ENCODE measurements at places on chromosomes 1 and 21.

DNA sequence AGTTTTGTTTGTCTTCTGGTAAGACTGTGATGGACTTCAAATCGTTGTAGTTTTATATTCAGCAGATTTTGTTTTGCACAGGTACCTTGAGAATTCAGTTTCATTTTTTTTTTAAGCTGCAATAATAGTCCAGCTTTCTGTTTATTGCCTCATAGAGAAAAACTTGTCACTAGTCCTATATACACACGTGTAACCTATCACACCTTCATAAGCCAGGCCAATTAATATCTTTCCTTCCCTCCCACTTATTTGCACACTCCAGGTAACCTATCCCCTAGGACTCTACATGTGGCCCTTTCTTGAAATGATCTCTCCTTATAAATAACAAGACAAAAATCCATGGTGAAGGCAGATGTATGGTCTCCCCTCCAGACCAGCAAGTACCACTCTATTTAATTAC is 62.4 kb downstream of the SLC22A15 start:
- no peak for DNase-seq

GRCh38 chr1:5264476-5264875 is 610.1 kb downstream of the AJAP1 start:
- DNase-seq: no peak

GRCh38 chr1:214028649-214029406 is 41.1 kb downstream of the PROX1 start:
- DNase-seq: no peak

- DNase-seq: no peak
Measured at GRCh38 chr1:86573763-86574484, 27.0 kb downstream of the CLCA4 start.

DNA sequence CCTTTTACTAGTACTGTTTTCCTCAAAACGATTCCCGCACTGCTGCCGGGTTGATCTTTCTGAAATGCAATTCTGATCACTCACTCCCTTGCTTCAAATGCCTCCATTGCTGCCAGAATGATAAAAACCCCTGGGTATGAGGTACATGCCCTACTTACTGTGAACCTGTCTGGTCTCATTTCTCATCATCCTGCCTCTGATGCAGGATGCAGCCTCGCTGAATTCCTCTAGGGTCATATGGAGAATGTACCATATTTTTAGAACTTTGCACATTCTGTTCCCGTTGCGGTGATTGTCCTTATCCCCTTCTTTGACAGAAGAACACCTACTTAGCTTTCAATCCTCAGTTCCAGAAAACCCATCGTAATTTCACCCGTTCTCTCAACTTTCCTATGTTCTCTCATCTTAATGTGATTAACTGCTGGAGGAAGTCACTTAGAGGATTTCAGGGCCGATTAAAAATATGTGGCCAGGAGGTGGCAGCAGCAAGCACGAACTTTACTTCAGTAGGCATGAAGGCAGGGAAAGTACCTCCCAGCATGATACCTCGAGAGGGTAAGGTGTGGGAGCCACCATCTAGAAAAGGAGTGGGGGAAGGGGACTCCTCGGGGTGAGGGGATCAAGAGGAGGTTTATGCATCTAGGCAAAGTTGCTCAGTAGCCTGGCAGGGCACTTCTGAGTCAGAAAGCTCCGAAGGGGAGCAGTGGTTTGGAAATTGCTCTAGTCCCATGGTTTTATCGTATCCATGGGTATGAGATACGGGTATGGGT is 361.5 kb upstream of the ZP4 start:
- peak; percentile 8 for DNase-seq

DNA sequence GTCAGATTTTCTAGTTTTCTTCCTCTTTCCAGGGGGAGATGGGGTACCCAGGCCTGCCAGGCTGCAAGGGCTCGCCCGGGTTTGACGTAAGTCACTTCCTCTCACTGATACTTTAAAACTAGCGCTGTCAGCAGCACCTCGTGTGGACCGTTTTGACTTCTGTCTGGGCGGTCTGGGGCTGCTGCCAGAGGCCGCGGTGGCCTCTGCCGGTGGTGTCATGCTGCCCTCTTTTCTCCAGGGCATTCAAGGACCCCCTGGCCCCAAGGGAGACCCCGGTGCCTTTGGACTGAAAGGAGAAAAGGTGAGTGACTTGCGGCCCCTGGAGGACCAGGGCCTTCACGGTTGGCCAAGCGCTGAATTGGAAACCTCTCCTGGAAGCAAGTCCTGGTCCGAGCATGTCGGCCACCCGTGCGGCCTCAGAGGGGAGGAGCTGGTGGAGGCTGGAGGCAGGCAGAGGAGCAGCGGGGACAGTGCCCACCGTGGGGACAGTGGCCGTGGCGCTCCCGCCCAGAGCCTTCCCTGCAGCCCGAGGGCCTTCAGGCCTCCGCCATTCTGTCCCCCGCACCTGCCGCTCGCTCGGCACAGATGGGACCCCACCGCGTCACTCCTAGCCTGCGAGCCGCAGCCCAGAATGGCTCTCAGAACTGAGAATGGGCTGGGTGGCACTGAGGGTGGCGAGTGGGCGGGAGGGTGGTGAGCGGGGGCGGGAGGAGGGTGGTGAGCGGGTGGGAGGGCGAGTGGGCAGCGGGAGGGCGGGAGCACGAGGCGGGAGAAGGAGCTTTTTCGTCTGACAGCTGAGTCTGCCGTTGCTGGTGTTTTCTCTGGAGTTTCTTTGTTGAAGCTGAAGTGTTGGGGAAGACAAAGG is 9.4 kb downstream of the COL6A1 start:
- DNase-seq: no peak

DNA sequence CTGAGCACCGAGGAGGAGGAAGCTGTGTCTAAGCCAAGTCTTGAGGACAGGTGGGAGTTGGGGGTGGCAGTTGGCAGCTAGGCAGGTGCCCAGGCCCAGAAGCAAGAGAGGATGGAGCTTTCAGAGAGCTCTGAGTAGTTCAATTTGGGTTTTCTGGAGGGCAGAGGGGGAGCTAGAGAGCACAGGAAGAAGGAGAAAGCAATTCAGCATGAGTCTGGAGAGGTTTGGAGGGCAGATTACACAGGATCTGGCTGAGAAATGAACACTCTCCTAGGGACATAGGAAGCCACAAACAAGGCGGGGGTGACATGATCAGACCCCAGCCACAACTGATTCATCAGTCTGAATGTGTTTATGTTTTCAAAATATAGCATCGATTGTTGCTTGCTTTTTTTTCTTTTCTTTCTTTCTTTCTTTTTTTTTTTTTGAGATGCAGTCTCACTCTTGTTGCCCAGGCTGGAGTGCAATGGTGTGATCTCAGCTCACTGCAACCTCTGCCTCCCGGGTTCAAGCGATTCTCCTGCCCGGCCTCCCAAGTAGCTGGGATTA is 23.8 kb downstream of the PTPRF start:
- DNase-seq: no peak

GRCh38 chr1:225919906-225920305 is 4.1 kb downstream of the PYCR2 start:
- no peak for DNase-seq

DNA sequence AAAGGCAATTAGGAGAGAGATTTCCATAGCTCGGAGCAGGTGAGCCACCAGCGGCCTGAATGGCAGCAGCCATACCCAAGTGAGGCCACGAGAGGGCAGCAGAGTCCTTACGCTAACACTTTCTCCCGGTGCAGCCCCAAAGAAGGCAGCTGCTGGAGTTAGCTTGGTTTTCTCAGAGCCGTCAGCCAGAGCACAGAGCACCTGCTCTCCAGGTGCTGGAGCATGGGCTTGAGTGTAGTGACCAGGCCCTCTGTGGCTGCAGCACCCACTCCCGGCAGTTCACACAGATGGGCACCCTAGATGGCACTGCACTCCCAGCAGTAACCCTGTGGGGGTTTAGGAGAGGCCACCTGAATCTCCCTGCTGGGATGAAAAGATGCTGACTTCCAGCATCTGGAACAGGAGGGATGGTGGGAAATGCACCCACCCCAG is 45.8 kb downstream of the TMCC2 start:
- peak; percentile 88 for DNase-seq

GRCh38 chr1:214441119-214441518 is 110.3 kb downstream of the PTPN14 start:
- DNase-seq: no peak

GRCh38 chr1:210347112-210347511 is 18.4 kb downstream of the HHAT start:
- DNase-seq: no peak

DNA sequence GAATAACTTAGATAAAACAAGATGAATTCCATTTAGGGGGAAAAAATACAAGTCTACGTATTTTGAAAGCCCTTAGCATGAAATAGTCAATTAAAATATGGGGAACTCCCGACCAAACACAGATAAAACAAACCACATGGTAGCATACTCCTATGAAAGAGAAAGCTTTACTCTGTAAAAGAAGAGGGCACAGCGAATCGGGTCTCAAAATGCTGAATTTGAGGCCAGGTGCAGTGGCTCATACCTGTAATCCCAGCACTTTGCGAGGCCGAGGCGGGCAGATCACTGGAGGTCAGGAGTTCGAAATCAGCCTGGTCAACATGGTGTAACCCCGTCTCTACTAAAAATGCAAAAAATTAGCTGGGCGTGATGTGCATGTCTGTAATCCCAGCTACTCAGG is 116.9 kb upstream of the TIAM1 start:
- DNase-seq: no peak

- no peak for DNase-seq
Measured at GRCh38 chr1:12075195-12076114, 12.4 kb downstream of the TNFRSF8 start.

- no peak for DNase-seq
Measured at GRCh38 chr1:216630532-216630931, 92.7 kb downstream of the ESRRG start.

GRCh38 chr1:192889082-192889481 is 80.2 kb downstream of the RGS2 start:
- no peak for DNase-seq

DNA sequence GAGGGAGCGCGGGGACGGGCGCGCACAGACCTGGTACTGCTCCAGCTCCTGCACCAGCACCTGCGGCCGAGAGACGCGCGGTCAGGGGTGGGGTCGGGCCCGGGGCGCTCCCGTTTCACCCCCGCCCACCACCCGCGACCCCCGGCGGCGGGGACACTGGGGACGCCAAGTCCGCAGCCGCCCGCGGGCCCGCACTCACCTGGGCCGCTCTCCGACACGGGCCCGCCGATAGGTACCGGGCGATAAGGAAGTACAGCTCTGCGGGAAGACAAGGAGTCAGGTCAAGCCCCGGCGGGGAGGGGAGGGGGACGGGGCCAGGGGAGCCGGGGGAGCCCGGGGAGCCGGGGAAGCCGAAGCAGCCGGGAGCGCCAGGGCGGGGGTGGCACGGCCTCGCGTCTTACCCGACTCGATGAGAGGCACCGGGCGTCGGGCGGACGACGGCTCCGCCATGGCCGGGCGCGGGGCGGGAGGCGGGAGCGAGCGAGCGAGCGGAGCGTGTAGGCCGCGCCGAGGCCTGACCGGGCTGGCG is 326 bp downstream of the BRWD1 start:
- DNase-seq: no peak

- no peak for DNase-seq
Measured at GRCh38 chr1:3753656-3754454, 1.6 kb downstream of the CCDC27 start.

GRCh38 chr1:187903223-187903622 is 1074.5 kb downstream of the PLA2G4A start:
- no peak for DNase-seq

DNA sequence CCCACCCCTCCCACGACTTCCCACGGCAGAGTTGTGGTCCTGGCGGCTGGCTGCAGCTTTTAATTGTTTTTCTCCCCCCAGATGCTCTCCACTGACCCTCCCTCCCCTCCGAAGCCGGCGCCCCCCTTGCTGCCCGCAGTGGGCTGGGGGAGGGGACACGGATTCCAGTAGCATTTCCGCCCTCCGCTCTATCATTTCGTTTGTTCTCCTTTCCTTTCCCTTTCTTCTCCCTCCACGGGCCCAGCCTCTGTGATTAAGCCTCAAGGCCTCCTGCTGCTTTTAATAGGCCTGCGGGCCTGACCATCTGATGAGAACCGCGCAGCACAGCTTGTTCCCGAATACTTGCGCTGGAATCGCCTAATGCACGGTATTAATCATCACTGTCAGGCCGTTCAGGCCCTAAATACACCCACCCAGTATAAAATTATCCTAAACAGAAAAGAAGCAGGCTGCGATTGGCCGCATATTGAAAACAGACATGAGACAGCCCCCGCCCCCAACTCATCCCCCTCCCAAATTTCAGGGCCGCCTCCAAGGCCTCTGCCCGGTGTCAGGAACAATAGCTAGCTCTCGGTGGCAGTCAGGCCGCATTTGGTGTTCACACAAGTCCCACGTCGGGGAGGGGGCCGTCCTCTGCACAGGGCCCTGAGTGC is 102.0 kb upstream of the ARHGEF16 start:
- no peak for DNase-seq

GRCh38 chr1:76109404-76109803 is 34.9 kb downstream of the ST6GALNAC3 start:
- DNase-seq: no peak
